ENCODE measurements at places on chromosomes 4 and X. TPM values are rescaled to one million over a fixed set of nuclear protein-coding genes. Genes with fewer than 3 reads are reported as not detected.
A peak's percentile ranks its signal among the peaks of the same experiment; 100 is the strongest.

DNA sequence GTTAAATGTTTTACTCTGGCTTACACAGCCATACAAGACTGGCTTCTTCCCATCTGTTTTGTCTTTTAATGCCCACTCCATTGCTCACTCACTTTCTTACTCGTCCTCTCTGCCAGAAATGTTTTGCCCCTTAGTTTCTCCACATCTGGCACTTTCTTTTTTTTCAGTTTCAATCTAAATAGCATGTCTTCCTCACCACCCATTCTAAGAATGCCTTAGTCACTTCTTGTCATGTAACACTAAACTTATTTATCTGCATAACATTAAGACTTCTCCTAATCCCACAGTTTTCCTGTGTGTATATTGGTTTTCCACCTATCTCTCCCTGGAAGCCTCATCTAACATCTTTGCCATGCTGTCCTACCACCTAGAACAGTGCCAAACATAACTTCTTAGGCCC lies 119.3 kb downstream of the ADAMTS3 start:
- DNase-seq: no peak

DNA sequence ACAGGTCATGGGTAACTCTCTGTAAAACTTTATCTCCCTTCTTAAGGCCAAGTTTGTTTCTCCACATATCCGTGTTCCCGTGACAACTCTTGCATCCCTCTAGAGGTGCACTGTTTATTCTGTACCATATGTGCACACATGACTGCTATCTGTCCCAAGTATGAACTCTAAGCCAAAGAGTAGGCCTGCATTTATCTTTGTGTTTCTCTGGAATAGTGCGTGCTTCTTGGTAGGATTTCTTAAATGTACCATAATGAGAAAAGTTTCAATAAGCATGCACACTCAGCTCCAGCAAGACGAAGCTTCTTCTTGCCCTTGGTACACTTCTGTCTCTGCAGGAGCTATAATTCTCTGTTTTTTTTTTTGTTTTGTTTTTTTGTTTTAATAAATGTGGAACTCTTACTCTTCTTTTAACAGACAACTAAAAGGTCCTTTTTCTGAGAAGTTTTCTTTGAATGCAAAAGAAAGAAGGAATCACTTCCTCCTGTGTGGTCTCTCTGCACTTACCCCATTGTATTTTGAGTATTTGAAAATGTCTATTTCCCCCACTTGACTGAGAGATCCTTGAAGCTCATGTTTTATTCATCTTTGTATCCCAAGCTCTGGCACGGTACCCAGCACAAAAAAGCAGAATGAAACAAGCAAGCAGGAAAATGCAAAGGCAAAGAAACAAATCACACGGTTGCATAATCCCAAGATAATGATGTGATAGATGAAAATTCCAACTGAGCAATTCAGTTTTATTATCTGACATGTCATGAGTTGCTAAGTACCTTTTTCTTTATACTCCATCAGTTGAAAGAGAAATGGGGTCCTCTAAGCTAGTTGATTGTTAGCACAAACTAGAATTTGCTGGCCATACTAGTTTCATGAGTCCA lies 521.9 kb upstream of the BOD1L1 start:
- DNase-seq: no peak

- DNase-seq: no peak
These were observed 16.7 kb downstream of the PPP4R3C start for GRCh38 chrX:27446423-27446822.

- DNase-seq: no peak
These were observed 64.0 kb downstream of the SLC39A8 start for GRCh38 chr4:102281171-102281839.

- peak; percentile 72 for DNase-seq
These were observed 57.6 kb downstream of the SLC4A4 start for GRCh38 chr4:71396382-71396781.

DNA sequence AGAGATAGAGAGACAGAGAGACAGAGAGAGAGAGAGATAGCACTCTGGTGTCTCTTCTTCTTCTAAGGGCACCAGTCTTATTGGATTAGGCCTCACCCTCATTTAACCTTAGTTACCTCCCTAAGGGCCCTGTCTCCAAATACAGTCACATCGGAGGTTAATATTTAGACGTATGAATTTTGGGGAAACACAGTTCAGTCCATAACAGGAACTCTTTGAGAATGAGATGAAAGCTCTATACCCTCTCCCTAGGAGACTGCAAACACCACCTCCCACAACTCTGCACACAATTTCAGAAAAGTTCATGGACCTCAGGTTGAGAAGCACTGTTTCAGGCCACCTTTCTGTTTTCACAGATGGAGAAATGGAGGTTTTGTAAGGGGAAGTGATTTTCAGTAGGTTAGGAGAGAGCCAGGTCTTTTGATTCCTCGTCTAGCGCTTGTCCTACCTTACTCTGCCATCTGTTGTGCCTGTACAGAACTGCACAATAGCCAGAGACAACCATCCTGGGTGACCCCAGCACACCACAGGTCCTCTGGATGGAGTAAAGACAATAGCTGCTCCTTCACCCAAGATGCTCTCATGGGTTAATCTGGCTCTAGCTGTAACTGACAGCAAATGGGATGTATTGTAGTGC lies 16.9 kb upstream of the LOC101059915 start:
- DNase-seq: no peak

- DNase-seq: no peak
These were observed 51.9 kb downstream of the HMGB2 start for GRCh38 chr4:173282256-173282562.

DNA sequence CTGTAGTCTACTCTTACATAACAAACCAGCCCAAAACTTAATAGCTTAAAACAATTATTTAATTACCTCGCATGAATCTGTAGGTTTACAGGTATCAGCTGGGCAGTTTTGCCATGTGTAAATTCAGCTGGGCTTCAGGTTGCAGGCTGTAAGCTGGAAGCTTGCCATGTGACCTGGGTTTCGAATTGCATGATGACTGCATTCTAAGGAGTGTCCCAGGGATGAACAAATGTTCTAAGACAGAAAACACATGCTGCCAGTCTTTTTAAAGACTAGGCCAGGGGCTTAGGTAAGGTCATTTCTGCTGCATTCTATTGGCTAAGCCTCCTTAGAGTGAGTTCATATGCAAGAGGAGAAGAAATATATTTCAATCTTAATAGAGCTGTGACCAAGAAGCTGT lies 44.8 kb downstream of the GRIA2 start:
- peak; percentile 39 for DNase-seq

DNA sequence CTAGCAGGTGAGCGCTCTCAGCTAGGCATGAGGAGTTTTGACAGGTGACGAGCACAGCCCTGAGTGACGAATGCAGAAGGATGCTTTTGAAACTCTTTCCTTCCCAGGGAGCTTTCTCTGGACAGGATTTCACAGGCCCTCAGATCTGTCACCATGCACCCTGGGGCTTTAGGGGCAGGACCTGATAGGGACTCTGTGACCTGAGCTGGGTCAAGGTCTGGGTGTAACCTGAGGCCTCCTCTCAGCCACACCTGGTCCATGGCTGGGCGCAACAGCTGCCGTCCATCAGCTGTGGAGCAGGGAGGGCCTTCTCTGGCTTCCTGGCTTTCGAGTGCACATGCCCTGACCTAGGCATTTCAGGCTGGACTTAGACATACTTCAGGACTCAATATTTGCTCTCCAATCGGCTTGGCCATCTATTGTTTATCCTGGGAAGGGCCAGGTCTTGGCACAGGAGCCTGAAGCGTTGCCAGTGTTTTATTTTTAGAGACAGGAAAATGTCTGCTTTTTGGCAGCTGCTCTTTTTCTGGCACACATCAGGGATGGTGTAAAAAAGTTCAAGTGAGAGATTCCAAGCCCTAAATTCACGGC lies 56.4 kb downstream of the C4orf51 start:
- no peak for DNase-seq

DNA sequence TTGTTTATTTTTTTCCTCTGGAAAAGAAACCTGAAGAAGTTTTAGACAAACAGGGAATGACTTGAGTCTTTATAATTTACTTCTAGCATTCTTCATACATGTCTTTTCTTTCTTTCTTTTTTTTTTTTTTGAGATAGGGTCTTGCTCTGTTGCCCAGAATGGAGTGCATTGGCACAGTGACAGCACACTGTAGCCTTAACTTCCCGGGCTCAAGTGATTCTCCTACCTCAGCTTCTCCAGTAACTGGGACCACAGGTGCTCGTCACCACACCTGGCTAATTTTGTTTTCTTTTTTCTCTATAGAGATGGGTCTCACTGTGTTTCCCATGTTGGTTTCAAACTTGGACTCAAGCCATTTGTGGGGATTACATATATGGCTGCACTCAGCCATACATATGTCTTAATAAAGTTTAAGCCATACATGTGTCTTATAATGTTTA lies 71.8 kb downstream of the RAPGEF2 start:
- no peak for DNase-seq

DNA sequence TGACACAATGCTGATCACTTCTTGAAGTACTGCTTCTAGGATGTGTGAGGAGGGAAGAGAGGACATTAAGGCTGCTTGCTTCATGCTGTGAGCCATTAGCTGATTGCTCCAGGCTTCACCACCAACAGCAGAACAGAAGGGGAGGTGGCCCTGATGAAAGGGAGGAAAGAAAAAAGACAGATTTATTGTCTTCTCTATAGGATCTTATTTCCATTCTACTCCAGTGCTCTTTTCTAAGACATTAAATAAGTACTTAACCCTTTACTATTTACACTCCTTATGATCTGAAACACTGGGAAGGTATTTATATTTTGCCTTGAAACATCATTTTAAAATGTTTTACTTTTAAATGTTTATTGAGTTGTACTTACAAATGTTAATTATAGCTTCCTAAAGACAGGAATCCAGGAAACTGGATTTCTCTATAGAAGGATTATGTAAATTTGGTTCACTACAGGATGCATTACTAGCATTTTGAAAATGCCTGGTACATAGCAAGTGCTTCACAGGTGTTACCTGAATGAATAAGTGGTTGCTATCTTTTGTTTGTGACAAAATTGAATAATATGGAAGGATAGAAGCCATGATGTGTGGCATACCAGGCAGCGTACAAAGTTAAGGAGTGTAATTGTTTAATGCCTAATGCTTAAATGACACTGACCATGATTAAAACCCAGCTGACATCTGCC lies 680.9 kb upstream of the ATOH1 start:
- DNase-seq: no peak

GRCh38 chr4:101156619-101157310 lies 190.6 kb downstream of the PPP3CA start:
- no peak for DNase-seq

GRCh38 chrX:43224496-43224895 lies 431.6 kb upstream of the MAOA start:
- peak; percentile 69 for DNase-seq

DNA sequence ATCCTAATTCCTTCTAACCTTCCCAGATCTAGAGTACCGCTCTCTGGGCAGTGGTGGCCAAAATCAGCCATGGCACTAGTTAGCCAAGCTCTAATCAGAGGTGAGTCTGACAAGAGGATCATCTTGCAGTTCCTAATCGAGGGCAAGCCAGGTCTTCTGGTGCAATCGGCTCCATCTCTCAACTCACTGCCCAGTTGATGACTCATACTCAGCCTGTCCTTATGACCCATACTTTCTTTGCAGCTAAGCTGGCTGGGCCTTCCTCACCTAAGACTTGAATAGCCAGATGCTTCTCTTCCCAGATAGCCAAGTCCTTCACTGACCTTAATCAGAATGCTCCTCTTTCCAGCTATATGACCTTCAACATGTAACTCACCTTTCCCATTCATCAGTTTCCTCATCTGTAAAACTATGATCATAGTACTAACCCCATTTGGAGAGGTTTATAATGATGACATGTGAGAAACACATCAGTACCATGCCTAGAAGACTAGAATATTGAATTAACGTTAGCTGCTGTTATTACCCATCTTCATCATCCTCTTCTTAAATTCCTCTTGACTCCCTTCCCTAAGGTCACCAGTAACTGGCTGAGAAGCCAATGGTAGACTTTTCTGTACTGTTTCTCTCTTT lies 57.1 kb downstream of the RELL1 start:
- DNase-seq: peak; percentile 55

DNA sequence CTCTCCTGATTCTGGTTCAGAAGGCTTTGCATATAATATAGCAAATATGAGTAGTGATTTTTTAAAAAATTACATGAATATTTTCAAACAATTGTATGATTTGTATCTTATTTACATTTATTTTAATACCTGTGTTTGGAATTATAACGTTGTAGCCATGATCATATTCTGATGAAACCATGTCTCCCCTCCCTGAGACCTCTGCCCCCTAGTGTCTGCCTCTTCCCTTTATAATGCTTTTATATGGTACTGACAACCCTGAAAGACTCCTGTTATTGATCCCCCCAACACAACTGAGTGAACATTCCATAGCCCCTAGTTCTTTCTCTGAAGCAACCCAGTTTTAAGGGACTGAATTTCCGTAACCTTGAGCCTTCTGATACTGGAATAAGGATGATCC lies 187.4 kb downstream of the SOX3 start:
- no peak for DNase-seq

GRCh38 chr4:120317713-120318112 lies 251.1 kb upstream of the MAD2L1 start:
- peak; percentile 1 for DNase-seq

DNA sequence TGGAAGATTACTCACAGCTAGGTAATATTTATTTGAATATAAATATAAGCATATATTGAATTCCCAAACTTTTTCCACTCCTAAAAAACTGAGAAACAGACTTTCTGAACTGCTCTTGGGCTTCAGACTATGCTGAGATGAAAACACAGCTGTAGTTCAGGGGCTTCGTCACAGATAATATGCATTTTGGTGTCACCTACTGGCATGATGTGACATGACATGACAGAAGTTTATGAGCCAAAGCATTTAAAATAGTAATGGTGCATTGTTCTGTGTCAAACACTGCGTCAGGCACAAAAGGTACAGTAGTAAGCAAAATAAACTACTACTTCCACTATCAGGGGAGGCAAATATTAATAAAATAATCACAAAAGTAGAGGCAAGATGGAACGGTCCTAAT lies 171.3 kb downstream of the BTC start:
- peak; percentile 45 for DNase-seq

DNA sequence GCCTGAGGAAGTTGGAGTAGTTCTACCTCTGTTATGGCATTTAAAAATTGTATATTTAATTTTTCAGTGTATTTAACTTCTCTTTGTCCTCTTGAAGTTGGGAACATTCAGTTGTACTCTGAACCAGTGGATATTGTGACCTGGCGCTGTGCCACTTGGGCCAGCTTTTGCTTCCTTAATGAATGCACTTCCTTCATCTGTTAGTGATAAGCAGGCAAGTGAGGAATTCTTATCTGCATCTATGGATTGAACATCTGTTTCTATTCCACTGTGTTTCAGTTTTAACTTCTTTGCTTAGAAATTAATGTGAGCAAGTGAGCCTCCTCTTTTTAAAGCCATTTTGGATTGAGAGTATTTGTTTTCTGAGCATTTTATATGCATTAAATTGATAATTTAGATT lies 128.3 kb downstream of the UCHL1 start:
- no peak for DNase-seq

- no peak for DNase-seq
These were observed 30.5 kb upstream of the RBPJ start for GRCh38 chr4:26290321-26290720.

PAGE1 gene
- not detected for total RNA-seq

FAAH2 gene
- total RNA-seq: 6.3 TPM

EVC2 gene
- total RNA-seq: 9.5 TPM

OTUD6A gene
- not detected for total RNA-seq

KLHL2 gene
- 49.2 TPM for total RNA-seq

VCX3B gene
- 0.26 TPM for total RNA-seq

UGT2B7 gene
- 0.26 TPM for total RNA-seq

UCP1 gene
- total RNA-seq: not detected
